ENCODE measurements at places on chromosomes 7 and 10.

DNA sequence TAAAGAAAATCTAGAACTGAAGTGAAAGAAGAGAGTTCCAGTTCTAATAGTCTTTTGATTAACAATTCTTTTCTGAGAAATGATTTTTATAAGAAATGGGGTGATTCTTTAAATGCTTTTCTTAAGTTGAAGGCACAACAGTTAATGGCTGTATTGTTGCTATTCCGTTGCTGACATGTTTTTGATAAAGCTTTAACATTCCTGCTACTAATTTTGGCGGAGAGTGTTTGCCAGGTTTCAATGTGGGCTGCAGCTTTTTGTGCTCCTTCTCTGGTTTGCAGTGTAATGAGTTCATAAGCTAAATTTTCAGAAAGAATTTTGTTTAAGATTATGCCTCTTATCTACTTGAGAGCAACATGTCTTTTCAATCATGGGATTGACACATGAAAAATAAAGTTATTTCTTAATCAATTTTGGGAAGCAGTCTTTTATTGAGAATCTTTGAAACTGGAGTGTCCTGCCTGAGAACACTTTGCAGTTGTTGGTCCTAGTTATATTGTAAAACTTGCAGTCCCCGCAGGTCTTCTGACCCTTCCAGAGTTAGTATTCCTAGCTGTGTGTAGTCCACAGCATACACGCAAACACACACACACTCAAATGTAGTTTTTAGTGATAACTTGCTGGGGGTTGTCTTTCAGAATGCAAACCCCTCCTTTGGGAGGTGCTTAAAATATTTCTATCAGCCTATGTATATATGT lies 56.7 kb downstream of the COL17A1 start:
- no peak for DNase-seq

- DNase-seq = peak; percentile 43
These were observed 27.8 kb downstream of the MRC1 start for GRCh38 chr10:17836942-17837341.

- DNase-seq = no peak
These were observed 165.5 kb downstream of the TCF7L2 start for GRCh38 chr10:113115556-113115955.

DNA sequence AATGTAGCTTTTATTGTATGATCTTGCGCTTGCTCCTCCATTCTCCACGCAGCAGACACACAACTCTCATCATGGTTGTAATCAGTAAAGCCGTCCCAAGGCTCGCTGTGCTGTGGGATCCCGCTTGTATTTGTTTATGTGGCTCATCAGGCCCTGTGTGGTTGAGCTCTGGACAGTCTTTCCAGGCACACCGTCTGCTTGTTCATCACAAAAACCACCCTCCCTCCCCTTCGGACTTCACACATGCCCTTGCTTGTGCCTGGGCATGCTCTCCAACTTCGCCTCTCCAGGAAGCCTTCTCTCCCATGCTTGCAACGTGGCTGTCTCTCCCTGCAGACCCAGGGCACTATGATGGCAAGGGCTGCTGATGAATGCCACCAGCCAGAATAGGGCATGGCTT lies 62.4 kb downstream of the HK1 start:
- DNase-seq = no peak

DNA sequence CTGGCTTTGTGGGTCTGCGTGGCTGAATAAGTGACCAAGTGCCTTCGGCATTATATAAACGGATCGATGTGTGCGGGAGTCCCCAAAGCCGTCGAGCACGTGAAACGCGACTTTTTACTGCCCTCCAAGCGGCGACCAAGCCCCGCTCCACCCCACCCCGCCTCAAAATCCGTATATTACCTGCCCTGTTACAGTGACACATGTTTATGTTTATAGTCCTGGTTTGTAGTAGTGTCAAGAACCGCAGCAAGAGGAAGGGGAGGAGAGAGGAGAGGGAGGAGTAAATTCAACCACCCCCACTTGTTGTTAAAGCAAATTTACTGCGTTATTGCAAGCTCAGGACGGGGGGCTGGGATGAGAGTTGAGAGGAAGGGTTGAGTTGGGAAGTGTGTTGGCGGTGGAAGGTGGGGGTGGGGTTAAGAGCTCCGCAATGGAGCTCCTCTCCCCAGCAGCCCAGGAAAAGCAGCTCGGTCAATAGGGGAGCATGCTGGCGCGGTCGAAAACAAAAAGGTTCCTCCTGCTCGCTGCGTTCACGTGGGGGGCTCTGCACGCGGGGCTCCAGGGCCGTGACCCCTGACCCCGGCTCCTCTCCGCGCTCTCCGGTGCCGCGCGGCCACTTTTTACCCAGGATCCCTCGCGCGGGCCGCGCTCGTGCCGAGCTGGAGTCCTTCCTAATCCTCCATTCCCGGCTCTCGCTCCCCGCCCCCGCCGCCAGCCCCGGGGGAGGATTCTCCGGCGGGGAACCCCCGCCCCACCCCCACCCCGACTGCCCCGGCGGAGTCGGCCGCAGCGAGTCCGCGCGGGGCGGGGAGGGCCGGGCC lies at the start of gene SKIDA1:
Gene SKIDA1, minus strand, starts transcription at position 316 of the 821 bp plus-strand sequence. CDS start 7,860 bp downstream, outside the sequence.
- DNase-seq = peak; percentile 89

DNA sequence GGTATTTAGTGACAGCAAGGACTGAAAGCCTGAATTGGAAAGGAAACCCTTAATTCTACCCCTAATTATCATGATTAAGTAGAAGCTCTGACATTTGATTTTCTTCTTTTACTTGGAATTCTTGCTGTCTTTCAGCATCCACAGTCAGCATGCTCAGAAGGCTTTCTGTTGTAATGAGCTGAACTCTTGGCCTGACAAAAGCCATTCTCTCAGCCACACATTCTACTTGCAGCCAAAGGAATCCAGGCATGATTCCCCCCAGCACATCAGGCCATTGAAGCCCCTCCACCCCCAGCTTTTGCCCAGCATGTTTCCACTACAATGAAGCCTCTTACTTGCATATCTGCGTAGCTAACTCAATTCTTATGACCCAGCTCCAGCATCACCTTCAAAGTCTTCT lies 94.3 kb upstream of the FRMD4A start:
- DNase-seq = no peak
